ENCODE measurements at places on chromosomes 2 and 18.

DNA sequence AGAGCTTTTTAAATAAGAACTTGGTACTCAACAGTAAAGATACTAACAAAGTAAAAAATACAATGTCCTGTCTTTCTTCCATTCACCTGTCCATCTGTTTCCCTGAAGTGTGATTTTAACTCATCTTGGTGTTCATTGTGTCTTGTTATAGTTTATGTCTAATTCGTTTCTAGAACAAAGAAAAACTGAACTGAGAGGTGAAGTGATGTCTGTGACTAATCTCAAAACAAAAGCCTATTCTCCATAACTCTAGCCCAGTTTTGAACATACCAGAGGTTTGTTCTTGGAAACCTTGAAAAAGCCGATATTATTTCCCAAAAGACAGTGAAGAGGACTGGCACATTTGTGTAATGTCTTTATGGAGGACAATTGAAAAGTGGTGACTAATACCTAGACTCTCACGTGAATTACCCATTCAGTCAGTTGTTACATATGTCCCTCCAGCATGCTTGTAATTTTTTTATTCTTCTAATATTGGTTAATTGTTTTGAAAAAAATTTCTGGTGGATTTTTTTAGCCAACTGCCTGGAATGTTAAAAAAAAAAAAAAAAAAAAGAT is 725.8 kb downstream of the SATB2 start:
- no peak for DNase-seq

DNA sequence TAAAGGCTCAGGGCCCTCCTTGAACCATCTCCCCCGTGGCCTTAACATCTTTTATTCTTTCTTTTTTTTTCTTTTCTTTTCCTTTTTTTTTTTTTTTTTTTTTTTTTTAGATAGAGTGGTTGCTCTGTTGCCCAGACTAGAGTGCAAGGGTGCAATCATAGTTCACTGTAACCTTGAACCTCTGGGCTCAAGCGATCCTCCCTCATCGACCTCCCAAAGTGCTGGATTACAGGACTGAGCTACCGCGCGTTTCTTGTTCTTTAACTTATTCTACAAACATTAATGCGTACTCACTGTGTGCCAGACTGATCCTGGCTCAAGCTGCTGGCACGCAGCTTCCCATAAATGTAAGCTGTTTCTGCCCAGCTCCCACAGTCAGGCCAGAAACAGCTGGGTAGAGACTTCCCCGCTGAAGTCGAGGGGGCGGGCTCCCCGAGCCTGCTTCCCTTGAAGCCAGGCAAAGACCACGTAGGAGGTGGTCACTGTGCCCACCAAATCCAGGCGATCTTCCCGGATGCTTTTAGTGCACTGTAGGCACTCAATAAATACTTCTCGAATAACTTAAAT is 29.2 kb upstream of the ATP6V1B1 start:
- DNase-seq = no peak

- DNase-seq = no peak
Observed at GRCh38 chr2:182914852-182915251, 48.4 kb upstream of the FRZB start.

DNA sequence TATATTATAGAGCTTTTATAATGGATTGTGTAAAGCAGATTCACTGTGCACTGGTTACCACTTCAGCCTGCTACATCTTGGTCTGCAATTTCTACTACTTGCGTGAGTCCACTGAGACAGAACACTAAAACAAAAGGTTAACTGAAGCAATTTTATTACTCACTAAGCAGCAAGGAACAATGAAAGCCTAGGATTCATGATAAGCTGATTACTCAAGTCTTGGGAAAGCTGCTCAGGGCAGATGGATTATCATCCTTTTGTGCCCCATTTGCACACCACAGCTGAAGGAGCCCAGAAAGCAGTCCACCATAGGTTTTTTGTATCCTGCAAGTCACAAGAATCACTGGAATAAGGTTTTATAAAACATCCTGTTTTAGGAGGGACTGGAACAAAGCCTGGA is 1215.2 kb upstream of the TMEFF2 start:
- no peak for DNase-seq

DNA sequence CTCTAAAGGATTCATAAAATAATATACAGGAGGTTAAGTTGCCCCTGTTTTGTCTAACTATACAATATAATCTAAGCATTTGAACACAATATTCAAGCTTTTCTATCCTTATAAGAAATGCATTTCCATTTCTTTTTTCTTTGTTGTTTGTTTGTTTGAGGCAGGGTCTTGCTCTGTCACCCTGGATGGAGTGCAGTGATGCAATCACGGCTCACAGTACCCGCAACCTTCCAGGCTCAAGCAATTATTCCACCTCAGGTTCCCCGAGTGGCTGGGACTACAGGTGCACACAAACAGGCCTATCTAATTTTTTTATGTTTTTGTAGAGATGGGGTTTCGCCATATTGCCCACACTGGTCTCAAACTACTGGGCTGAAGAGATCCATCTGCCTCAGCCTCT is 307.8 kb downstream of the ZNF804A start:
- DNase-seq = no peak

DNA sequence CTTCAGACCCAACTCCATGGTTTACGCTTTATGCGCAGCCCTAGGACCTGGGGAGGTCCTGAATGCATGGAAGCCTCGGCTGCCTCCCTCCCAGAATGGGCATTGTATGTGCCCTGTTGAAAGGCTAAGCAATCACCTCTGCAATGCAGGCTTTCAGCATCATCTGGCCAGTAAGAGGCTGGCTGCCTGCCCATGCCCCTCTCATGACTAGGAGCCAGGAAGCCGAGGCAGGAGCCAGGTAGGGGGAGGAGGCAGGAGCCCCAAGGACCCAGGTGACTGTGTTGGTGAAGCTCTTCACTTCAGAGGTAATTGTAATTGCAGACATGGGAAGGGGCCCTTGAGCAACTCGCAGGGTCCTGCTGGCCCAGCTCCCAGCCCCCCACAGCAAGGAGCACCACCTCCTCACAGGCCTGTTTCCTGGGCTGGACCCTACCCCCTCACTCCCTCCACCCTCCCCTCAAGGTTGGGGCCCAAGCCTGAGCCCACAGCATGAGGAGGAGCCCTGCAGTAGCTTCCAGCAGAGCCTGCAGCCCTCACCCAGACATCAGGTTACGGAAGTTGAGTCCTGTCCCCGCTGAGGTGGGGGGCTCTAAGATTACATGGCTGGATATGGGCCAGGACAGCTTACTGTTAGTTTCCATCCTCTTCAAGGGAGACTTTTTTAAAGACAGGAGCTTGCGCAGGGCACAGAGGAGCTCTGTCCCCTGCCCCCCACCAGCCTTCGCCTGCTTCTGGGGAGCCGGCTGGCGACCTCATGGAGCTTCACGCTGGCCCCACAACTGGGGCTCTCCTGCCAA is 21.9 kb downstream of the CRACDL start:
- no peak for DNase-seq

DNA sequence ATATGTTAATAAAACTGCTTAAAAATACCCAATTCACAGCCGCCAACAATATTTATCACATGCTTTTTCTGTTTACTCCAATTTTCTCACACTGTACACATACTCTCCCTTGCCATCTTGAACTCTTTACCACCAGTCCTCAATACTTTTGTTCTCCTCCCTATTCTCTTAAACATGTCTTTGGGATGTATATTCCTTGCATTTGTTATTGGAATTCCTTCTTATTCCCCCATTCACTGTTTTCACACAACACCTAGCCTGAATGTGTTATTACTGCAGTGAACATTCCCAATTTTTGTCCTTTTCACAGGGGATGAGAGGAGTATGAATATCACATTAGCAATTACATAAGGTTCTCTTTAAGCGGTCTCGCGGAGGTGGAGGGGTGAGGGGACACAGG is 94.7 kb downstream of the USP34 start:
- no peak for DNase-seq

- no peak for DNase-seq
Observed at GRCh38 chr2:149160195-149160594, 121.7 kb downstream of the LYPD6B start.

Data from NCI-H1930 (cell line).